ENCODE measurements at places on chromosomes 5 and 9.

- no peak for DNase-seq
Observed at GRCh38 chr9:5499889-5500398, 10.4 kb upstream of the PDCD1LG2 start.

- DNase-seq = no peak
Observed at GRCh38 chr9:72210522-72210921, 61.3 kb downstream of the GDA start.

DNA sequence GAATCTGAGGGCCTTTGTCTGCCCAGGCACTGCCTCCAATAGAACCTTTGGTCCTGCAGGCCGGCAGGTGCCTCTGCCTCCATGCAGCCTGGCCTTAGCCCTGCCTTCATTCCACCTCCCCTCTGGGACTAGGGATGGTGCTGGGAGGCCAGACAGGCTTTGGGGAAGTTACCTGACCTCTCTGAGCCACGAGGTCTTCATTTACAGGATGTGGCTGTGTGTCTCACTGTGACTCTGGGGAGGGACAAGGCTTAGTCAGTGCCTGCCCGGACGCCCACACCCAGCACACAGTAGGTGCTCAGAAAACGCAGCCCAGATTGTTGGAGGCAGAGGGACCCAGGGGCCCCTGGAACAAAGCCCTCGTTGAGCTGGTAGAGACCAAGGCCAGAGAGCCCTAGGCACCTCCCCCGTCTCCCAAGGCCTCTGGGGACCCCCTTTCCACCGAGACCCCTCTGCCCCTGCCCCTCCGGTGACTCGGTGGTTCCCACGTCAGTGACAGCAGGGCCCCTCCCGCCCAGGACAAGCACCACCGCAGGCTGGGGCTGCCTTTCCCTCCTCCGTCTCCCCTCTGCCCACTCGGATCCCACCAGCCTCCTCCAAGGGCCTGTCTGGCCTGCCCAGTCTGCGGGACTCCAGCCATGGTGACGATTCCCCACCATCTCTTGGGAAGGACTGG lies 46.9 kb upstream of the EGFL7 start:
- DNase-seq = no peak

DNA sequence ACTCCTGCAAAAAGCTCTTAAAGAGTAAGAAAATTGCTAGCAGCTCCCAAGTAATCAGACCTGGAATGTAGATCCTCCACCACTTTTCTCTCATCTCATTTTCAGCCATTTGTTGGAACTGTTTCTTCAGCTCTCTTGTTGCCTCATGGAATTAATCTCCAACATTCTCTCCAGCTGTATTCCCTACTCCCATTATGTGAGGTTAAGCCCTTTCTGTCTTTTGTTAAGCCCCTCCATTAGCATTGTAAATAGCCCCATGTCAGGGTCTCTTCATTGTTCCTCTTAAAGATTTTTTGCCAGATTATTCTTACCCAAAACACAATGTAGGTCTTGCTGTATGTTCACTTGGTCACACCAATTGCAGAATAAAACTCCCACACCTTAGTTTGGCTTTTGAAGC lies 119.8 kb downstream of the PLPPR1 start:
- DNase-seq = no peak

GRCh38 chr5:100464418-100464817 lies 70.8 kb upstream of the FAM174A start:
- no peak for DNase-seq

GRCh38 chr9:136645903-136646754 lies 16.6 kb upstream of the EGFL7 start:
- no peak for DNase-seq
